ENCODE measurements at places on chromosomes 13 and 19. TPM values are rescaled to one million over a fixed set of nuclear protein-coding genes. Genes with fewer than 3 reads are reported as not detected.

DNA sequence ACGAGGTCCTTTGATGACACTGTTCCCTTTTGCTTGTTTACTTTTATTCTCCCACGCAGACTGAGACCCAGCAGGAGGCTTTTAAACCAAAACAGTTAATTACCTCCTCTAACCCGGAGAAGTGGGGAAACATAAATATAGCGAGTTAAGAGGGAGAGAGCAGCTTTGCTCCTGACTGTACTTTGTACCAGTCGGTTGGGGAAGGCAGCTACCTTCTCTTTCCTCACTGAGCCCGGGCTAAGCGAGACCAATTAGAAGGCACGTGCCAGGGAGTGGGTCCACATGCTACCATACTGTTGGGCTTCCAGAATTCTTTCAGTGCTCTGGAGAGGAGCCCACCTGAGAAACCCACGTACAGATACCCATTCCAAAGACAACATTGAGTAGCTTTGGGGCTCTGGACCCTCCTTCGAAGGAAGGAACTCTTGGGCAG lies 124.2 kb downstream of the ZIC5 start:
- no peak for DNase-seq

GRCh38 chr19:9406798-9407352 lies 28.5 kb downstream of the ZNF266 start:
- DNase-seq = peak; percentile 90

DNA sequence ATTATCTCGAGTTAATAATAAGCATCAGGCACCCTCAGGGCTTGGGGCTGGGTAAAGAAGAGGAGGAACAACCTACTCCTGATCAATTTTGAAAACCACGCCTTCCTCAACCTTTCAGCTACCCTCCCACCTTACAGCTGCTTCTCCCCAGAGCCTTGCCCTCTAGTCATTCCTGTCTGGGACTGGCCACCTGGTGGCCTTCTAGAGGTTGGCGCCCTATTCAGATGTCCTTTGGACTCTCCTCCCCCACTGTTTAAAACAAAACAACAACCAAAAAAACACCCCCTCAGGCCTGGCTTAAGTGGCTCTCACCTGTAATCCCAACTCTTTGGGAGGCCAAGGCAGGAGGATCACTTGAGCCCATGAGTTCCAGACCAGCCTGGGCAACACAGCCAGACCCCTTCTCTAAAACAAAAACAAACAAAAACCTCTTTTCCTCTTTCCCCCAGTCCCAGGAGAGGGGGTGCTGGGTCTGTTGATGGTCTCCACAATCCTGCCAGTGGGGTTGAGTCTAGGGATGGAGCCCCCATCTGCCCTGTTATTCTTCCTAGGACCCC lies 62.3 kb downstream of the CCDC70 start:
- DNase-seq = no peak

DNA sequence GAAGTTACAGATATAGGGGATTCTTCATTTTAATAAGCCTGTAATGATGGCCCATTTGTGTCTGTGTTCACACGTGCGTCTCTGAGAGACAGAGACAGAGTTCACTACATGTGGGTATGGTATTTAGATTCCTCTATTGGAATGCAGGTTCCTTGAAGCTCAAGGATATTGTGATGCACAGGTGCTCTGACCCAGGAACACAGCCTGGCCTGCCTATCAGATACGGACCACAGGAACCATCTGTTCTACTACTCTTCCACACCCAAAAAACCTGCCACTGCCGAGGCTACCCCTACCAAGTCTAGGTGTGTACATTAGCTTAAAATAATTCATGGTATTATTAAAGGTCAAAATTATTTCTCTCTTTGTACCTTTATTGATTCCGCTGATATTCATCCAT lies 289.2 kb downstream of the ATP8A2 start:
- DNase-seq = no peak

DNA sequence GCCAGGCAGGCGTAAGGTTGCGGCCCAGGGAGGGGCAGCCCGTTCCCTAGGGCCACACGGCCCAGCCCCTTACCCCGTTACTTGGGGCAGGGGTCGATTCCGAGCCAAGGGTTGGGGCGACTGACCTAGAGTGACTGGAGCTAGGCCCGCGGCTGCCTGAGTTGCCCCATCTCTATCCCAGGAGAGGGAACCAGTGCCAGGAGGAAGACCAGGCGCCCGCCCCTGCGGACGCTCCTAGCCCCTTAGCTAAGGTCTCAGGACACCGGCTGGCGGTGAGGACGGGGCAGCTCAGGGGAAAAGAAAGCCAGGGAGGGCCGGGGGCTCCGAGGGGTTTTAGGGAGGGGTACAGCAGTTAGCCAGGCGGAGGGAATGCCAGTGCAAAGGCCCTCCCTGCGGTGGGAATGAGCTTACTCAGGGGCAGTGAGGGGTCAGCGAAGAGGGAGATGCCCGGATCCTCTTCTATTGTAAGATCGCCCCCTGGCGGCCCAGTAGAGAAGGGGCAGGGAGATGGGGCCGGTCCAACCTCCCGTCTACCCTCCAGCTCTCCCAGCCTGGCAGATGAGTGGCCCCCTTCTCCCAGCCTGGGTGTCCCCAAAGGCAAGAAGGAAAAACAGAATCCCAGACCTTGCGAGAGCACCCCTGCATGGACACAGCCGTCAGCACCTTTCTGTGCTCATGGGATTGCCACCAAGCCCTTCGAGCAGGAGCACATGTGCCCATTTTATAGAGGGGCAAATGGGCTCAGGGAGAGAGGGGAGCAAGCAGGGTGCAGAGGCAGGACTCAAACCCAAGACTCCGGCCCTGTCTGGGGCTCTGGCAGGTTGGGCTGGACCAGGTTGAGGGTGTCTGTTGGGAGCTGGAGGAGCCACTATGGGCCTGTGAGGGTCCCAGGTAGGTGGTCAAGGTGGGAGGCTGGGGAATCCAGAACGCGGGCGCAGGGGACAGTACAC lies 16.3 kb downstream of the CILP2 start:
- peak; percentile 62 for DNase-seq

GRCh38 chr13:98349731-98350305 lies 172.7 kb upstream of the RNF113B start:
- DNase-seq = no peak

GRCh38 chr13:71464686-71465085 lies 402.3 kb downstream of the DACH1 start:
- no peak for DNase-seq

DNA sequence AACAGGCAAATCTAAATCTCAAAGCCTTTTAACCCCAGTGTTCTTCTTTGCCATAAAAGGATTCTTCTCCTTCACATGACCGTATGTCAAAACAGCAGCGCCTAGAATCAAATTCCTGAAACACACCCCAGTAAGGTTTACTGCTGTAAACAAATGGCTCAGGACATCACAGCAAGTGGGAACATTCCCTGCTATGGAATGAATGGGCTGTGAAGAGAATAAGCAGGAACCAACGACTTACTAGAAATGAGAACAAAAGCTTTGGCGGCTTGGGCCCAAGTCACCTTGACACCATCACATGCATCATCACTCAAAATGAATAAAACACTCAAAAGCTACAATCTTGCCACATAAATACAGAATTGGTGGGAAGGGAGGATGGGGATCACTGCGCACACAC lies 80.4 kb upstream of the SPATA13 start:
- no peak for DNase-seq

- DNase-seq = no peak
Observed at GRCh38 chr19:19385896-19386869, 19.3 kb upstream of the GATAD2A start.

- DNase-seq = no peak
Observed at GRCh38 chr13:111875915-111876314, 191.0 kb upstream of the SOX1 start.

GRCh38 chr13:44386913-44387556 lies 13.4 kb downstream of the SERP2 start:
- DNase-seq = no peak

- DNase-seq = no peak
Observed at GRCh38 chr13:42649831-42650230, 75.9 kb downstream of the TNFSF11 start.

GRCh38 chr13:21124852-21125251 lies 51.5 kb downstream of the SKA3 start:
- DNase-seq = peak; percentile 77

DNA sequence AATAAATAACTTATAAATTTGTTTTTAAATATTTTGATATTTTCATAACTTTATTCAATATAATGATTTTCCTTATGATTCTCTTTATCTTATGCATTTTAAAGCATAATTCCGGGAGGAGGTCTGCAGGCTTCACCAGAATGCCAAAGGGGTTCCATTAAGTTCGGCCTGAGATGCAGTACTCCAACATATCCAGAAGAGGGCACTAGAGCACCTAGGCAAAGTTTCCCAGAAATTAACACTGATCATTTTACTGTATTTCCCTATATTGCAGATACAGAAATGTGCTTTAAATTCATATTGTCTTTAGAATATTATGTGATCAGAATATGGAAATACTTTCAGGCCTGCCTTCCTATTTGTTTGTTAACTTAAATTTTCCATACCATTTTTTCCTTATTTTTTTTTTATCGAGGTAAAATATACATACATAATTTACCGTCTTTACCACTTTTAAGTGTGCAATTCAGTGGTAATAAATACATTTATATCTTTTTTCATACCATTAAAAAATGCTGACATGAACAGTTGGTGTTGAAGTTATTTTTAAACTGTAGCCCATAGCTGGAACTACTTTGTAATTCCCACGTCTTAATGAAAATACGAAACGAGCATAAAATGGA lies 58.9 kb upstream of the TM9SF2 start:
- DNase-seq = peak; percentile 21

DNA sequence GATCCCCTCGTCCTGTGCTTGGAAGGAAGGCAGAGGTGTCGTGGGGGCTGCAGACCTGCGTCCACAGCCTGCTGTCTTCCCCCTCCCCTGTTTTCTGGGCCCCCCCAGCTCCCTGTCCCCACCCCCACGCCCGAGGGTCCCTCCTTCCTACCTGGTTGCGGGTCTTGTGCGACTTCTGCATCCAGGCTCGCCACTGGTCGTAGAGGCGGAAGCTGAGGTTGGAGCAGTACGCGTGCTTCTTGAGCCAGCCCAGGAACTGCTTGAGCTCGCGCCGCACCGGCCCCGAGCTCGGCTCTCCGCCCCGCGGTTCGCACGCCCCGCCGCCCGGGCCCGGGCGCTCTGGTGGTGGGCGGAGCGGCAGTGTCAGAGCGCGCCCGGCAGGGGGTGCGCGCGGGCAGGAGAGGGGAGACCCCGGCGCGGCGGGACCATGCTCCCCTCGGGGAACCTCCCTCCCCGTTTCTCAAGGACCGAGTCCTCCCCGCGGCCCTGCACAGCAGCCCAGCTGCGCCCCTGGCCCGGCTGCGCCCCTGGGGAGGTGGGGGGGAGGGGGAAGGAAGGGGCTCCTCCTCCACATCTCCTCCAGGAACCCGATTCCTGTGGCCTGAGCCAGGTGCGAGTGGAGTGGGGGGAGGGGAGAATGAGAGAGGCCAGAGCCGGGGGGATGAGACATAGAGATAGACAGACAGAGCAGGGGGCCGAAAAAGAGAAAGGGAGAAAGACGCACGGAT lies 5.7 kb downstream of the REX1BD start:
- peak; percentile 84 for DNase-seq

DNA sequence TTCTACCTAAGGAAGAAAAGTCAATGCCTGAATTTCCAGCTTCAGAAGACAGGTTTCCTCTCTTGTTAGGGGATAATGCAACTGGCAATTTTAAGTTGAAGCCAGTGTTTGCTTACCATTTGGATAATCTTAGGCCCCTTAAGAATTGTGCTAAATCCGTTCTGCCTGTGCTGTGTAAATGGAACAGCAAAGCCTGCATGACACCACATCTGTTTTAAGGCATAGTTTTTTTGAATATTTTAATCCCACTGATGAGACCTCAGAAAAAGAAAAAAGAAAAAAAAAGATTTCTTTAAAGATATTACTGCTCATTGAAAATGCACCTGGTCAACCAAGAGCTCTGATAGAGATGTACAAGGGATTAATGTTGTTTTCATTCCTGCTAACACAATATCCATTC lies 419.2 kb downstream of the SLITRK6 start:
- no peak for DNase-seq

GRCh38 chr13:109737606-109738005 lies 48.8 kb downstream of the IRS2 start:
- peak; percentile 21 for DNase-seq

GRCh38 chr19:13018035-13018914 lies 23.0 kb downstream of the NFIX start:
- peak; percentile 62 for DNase-seq

GRCh38 chr13:28432816-28433560 lies 61.9 kb downstream of the FLT1 start:
- no peak for DNase-seq

- no peak for DNase-seq
Observed at GRCh38 chr13:53499576-53500133, 471.0 kb downstream of the OLFM4 start.

DNA sequence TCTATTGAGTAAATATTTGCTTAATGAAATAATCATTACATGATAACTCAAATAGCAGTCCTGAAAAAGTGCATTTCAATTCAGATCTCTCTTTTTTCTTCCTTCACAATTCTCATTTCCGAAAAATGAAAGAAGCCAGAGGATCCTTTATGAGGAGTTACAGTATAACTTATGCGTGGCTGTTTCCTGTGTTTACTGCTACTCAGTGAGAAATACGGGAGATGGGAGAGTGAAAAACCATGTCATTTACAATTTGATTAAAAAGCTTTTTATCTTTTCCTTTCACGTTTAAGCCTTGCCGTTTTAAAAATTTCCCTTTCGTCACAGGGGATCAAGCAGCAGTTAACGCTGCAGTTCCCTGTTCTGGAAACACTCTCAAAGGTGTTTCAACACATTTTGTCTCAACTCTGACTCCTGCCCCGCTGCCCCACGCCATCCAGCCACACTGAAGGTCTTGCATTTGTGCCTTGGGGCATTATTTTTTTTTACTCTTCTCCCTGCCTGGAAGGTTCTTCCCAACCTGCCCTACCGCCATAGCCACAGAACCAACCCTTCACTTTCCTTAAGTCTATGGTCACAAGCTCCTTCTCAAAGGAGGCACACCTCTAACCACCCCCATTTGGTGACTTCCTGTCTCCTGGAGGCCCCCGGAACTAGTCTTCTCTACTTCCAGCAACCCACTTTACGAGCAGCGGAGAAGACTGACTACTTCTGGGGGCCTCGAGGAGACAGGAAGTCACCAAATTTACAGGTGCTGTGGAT lies 17.0 kb downstream of the KL start:
- no peak for DNase-seq

PPM1N gene
- total RNA-seq = 0.80 TPM

PSG2 gene
- total RNA-seq = not detected

ANKRD27 gene
- total RNA-seq = 17.6 TPM

APLP1 gene
- 2.5 TPM for total RNA-seq

CAPNS1 gene
- 122 TPM for total RNA-seq

CEACAM3 gene
- not detected for total RNA-seq

CLDN10 gene
- total RNA-seq = not detected

ZNF724 gene
- 22.1 TPM for total RNA-seq

ZSWIM4 gene
- 5.4 TPM for total RNA-seq

ANGPTL8 gene
- not detected for total RNA-seq

SULT2A1 gene
- total RNA-seq = not detected

SELENOV gene
- total RNA-seq = 6.3 TPM

MISP gene
- 2.0 TPM for total RNA-seq

FUT1 gene
- not detected for total RNA-seq

SIGLEC5 gene
- 0.74 TPM for total RNA-seq
